ENCODE measurements at places on chromosomes 7 and 10.

GRCh38 chr10:132446661-132447445 lies 49.9 kb downstream of the PWWP2B start:
- peak; percentile 83 for DNase-seq

GRCh38 chr7:98800996-98801395 lies 68.8 kb downstream of the TMEM130 start:
- DNase-seq: no peak

- DNase-seq: no peak
Measured at GRCh38 chr10:86110156-86110786, 256.3 kb downstream of the GRID1 start.

DNA sequence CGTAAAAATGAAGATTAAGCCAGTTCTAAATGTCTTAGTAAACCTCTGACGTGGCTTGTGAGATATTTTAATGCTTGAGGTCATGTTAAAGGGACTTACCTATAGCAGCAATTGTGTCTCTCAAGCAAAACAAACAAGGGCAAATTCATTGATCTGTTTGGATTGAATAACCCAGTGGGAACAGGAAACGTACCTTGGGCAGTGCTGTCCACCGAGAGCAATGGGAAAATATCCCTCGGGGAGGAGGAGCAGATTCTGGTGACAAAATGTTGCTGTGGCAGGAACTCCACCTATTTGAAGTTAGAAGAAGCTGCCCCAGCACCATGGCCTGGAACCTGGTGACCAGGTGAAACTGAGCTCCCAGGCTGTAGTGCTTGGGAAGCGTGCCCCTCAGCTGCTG lies 107.1 kb upstream of the FZD8 start:
- no peak for DNase-seq

DNA sequence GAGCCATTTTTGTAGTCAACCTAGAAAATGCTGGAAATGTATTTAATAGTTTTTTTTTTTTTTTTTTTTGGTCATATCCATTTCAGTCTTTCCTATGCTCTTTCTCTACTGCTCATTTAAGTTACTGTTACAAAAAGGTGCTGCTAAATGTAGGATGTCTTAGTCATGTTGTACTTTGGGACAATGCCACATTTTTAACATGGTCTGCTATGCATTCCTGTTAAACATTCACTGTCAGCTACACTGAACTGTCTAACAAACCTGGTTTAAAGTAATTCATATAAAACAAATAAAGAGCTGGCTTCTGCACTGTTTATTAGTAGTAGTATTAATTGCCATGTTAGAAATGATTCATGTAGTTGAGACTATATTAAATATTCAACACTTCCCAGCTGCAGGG lies 108.6 kb downstream of the NSUN6 start:
- DNase-seq: no peak

Measured in stimulated activated effector memory CD8-positive, alpha-beta T cell treated with anti-CD3 and anti-CD28 coated beads, Interleukin-12 subunit alpha, Interleukin-12 subunit beta, amount 100 ng/mL, for 72 hours (primary cell).